D341Med (cell line): ENCODE measurements at places on chromosomes 6 and 20.

DNA sequence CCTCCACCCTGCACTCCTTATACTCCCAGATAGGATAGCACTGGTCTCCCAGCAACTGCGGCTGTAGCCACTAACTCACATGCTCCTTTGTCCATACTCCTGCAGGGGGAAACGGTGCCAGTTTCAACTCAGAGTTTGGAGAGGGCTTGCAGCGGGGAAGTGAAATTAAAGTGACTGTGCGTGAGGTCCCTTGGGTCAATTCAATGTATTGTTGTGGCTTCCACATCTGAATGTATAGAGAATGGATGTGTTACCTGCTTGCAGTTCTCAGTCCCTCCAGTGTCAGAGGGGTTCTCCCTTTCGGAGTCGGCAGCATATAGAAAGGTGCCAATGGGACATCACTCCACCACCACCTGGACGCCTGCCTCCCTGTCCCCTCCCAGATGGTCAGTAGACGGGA lies 93.6 kb upstream of the CNKSR3 start:
- no peak for DNase-seq

- peak; percentile 96 for DNase-seq
Measured at GRCh38 chr6:11043961-11044711, at the start of gene ELOVL2. Gene ELOVL2, minus strand, starts transcription at chr6:11044305. Its CDS starts 75 bp downstream, at chr6:11044230.

- no peak for DNase-seq
Measured at GRCh38 chr20:59491884-59492283, 112.5 kb upstream of the PHACTR3 start.

- DNase-seq = peak; percentile 41
Measured at GRCh38 chr20:60976913-60977312, 275.1 kb upstream of the CDH4 start.

DNA sequence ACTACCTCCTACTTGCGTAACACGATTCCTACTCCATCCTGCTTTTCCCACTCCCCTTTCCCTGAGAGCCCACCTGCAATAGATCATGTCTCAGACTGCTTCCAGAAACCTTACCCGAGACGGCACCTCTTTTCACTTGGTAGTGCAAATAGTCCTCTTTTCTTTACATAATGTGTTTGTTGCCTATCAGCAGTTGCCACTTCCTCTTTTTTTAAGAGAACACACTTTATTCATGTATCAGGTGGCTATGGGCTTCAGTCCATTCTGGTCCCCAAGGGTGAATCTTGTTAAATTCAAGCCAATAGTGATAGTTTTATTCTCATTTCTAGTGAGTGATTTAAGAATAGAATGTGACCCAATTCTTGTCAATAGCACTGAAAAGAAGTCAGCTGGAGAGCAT lies 57.7 kb upstream of the FERMT1 start:
- no peak for DNase-seq

GRCh38 chr6:170404036-170404435 lies 97.5 kb downstream of the FAM120B start:
- no peak for DNase-seq

DNA sequence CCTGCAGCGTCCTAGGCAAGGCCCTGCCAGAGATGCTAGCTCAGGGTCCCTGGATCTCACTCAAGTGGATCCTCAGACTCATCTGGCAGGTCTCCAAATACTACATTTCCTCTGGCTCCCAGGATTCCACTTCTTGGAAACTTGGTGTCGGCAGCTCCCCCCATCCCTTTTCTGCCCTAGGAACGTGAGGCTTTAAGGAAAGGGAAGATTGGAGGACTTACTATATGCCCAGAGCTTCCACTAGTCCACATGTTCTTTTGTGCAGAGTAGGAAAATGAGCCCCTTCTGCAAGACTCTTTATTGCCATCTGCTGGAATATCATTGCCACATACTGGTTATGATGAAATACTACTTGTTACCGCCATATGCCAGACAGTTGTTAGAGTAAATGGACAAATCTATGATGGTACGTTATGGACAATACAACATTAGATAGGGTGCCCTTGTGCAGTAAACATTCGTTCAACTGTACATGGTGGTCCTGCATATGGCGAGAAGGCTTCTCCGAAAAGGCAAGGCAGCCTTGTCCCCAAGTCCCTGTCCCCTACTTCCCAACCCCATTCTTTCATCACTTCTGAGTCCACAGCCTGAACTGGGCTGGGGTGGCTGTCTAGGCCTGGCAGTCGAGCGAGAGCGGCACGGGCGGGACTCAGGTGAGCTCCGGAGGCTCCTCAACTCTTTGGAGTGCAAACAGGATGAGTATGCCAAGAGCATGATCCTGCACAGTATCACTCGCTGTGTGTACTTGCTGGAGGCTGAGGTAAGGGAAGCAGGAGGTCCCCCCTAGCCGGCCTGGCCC lies 780 bp downstream of the ARMC12 start:
- DNase-seq = peak; percentile 68

DNA sequence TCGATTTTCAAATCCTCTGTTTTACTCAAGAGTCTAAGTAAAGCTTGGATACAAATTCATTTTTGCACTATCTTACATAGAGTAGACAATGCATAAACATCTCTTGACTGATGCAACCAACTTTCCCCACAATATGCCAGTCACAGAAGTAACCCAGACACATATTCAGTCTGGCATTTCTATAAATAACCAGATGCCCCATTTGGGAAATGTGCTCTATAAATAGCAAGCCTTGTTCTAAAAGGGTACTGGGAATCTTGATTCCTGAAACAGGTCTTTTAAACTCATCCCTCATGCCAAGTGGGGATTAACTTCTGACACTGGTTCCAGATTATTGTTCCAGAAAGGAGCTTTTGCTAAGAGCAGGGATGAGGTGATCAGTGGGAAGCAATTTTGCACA lies 411.7 kb downstream of the EPM2A start:
- DNase-seq = no peak

GRCh38 chr20:36173451-36173933 lies 19.0 kb downstream of the EPB41L1 start:
- DNase-seq = no peak

DNA sequence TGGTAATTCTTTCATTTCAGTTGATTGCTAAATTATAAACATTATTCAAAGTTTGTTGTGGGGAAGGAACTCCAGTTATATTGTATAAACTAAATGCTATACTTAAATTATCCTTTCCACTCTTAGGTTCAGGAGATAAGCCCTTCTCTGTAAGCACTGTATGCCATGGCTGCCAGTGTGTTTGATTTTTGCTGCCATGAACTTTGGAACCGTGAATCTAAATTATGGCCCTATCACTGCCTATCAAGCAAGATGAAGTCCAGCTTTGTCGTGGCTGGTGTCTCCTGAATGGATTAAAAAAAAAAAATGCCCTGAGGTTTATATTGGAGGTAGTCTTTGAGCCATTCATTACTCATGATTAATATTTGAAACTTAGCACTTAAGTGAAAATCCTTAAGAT lies 44.7 kb downstream of the CDC5L start:
- DNase-seq = no peak

DNA sequence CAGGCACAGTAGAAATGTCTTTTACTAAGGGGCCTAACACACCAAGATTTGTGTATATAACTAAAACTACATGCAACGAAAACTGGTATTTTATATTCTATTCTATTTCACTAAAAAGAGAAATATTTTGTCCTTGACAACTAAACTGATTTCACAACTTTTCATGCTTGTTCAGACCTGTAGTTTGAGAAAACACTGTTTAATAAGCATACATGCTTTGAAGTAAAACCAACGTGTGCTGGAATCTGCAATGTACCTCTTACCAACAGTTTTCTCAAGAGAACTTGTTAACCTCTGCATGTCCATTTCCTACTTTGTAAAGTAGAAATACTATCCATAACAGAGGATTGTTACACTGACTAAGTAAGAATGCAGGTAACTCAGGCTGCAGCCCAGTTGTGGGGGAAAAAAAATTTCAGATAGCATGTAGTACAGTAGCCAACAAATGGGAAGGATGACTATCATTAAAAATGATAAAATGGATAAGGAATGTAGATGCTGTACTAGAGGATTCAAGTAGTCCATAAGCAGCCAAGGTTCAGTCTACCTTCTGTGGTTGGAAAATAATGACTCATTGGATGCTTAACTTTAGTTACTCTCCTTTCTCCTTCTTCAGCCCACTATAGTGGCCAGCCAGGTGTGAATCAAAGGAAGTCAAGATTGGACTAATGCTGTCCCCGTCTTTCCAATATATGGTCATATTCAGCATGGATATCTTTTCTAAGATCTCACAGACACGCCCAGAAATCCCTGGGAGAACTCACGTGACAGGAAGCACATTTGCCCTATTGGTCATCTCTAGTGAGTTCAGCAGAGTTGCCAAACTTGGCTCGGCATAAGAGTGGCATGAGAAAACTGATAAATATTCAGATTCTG lies 65.2 kb downstream of the HFE start:
- no peak for DNase-seq

DNA sequence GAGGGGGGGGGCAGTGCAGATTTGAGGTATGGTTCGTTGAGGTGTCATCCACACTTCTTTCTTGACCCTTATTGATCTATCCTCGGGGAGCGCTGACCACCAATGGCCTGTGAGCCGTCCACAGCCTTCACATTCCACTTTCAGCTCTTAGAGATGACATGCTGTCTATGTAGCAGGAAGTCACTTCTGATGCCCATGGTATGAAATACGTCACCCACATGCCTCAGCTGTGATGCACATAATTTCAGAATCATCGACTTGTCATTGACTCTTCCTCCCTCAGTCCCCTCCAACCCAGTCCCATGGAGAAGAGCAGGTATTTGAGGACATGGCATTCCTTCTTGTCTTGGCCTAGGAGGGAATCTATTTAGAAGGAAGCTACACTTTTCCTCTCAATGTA lies 4.7 kb upstream of the ADGRF5 start:
- no peak for DNase-seq

- DNase-seq = no peak
Measured at GRCh38 chr6:5219011-5219691, 41.6 kb downstream of the LYRM4 start.

DNA sequence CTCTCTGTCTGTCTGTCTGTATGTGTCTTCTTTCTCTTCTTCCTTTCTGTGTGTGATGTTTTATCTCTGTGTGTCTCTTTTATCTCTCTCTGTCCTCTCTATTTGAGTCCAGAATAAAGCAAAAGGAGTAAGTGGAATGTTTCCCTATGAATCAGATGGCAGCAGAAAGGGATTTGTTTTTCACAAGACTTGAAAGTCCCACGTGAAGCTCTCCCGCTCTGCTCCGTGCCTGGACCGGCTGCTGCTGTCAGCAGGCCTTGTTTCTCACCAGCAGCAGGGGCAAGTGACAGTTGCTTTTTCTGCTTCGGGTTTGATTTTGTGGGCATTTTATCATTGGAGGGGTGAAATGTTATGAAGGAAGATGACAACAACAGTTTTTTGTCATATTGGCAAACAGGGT lies 212.7 kb downstream of the PACRG start:
- DNase-seq = no peak

GRCh38 chr20:32792316-32792715 lies 27.4 kb upstream of the MAPRE1 start:
- DNase-seq = no peak

DNA sequence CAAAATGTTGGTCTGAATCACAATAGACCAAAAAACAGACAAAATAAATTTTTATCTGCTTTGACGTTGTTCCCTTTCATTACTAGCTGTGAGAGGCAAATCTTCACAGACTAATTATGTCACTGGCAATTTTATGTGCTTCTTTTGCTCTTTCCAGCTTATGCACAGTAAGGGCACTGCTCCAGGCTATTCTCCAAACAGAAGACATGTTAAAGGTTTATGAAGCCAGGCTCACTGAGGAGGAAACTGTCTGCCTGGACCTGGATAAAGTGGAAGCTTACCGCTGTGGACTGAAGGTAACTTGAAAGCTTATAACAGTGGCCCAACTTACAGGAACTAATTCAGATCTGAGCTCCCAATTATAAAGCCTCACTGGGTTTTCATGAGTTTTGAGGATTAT lies 15.5 kb upstream of the SNRNP48 start:
- DNase-seq = no peak

GRCh38 chr6:159842035-159842434 lies 42.0 kb downstream of the PNLDC1 start:
- no peak for DNase-seq

DNA sequence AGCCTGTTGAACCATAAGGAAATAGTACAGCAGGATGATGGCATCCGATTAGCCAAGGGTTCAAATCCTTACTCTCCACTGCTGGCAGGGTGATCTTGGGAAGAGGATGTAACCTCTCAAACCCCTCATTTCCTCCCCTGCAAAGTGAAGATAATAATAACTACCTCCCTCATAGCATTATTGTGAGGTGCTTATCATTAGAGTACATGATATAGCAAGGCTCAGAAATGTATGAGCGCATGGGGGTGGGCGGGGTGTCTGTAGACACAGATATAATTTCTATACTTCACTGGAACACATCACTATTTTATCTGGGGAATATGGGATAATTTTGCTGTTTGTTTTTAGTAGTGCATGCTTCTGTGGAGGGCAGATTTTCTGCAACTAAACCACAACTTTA lies 89.8 kb upstream of the LAMP5 start:
- DNase-seq = no peak

GRCh38 chr6:35365594-35366203 lies 23.3 kb downstream of the PPARD start:
- DNase-seq = no peak

DNA sequence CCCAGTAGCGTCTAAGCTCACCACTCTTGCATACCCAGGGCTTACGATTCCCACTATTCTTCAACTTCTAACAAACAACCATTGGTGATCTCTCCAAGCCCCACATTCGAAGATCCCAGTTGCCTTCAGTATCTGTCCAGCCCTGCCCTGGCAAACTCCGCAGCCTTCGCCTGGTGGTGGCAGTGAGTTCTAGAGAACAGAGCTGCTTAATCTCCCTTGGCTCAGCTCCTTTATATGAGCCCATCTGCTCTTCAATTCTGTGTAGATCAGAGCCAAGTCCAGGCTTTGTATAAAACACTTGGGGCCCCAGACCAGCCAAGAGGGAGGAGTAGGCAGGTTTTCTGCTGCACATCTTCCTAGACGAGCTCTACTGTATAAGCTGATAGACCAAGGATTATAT lies 193.3 kb downstream of the PHACTR1 start:
- DNase-seq = peak; percentile 76

DNA sequence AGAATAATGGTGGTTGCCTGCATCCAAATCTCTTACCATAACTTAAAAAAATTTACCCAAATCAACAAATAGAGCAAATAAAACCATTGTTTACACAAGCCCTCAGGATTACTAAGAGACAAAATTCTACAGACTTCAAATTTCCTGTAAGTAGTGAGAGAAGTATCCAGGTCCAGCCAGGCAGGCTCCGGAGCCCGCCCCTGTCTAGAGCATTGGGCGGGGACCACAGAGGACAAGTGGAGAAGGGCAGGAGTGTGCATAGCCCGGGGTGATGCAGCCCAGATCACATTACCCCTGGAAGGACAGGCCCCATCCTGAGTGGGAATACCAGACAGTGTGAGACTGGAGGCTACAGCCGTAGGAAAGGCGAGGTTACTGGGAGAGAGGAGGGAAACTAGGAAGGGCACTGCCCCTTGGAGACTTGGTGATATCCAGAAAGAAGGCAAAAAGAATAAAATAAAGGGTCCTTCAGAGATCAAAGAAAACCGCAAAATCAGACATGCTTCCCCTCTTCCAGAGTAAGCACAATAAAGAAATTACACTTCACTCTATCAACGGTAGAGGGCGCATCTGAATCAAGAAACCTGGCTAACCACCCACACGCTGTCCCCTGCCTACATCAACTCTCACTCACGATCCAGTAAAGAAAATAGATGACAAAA lies 26.6 kb downstream of the RIN2 start:
- DNase-seq = peak; percentile 64

- DNase-seq = no peak
Measured at GRCh38 chr6:1645466-1646185, 35.9 kb downstream of the FOXC1 start.
